ENCODE measurements at places on chromosomes 7 and 10. TPM values are rescaled to one million over a fixed set of nuclear protein-coding genes. Genes with fewer than 3 reads are reported as not detected.
A peak's percentile ranks its signal among the peaks of the same experiment; 100 is the strongest.

GRCh38 chr10:72259491-72260238 lies 14.1 kb upstream of the DDIT4 start:
- peak; percentile 59 for DNase-seq
- peak overlapping the region; percentile 96 for H3K27ac ChIP-seq
- no peak overlapping the region for H3K4me3 ChIP-seq
- H3K36me3 ChIP-seq = no peaks in the 10 kb centered on the region

- no peak overlapping the region for H3K4me3 ChIP-seq
- H3K4me1 ChIP-seq = peaks cover 33% of the 10 kb centered on the region
- H3K27ac ChIP-seq = peak overlapping the region; percentile 70
- H3K27me3 ChIP-seq = no peaks in the 10 kb centered on the region
These were observed 68.8 kb downstream of the NRP1 start for GRCh38 chr10:33265621-33266020.

DNA sequence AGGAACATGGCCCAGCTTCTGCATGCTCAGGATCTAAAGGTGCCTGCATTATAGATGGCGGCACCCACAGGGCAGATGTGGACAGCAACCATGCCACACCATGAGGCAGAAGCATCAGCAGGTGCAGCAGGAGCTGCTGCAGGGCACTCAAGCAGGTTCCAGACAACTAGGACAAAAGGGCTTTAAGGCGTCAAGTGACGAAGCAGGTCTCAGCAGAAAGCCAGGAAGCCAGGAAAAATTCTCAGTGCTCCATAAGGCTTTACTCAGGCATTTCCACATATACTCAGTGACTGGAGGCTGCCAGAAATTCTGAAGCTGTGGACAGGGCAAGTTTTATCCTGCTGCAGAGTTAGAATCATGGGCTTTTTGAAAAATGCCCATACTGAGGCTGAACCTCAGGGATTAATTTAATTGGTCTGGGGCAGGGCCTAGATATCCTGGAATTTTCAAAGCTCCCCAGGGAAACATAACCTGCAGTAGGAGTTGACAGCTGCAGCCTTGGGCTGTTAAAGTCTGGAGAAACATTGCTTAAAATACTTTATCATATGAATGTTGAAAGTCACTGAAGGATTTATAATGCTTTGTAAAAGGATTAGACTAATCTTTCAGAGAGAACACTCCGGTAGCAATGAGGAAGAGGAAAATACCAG lies 68.1 kb upstream of the RNF148 start:
- no peaks in the 10 kb centered on the region for H3K27me3 ChIP-seq
- H3K4me3 ChIP-seq = no peak overlapping the region
- no peaks in the 10 kb centered on the region for H3K4me1 ChIP-seq
- DNase-seq = no peak
- no peaks in the 10 kb centered on the region for H3K36me3 ChIP-seq

GRCh38 chr10:97768322-97769315 lies 3.2 kb downstream of the SFRP5 start:
- peaks cover 2% of the 10 kb centered on the region for H3K27me3 ChIP-seq
- H3K36me3 ChIP-seq = no peaks in the 10 kb centered on the region
- peaks cover 30% of the 10 kb centered on the region for H3K4me1 ChIP-seq
- H3K27ac ChIP-seq = no peak overlapping the region
- no peak overlapping the region for H3K4me3 ChIP-seq

GRCh38 chr10:44116474-44116873 lies 268.4 kb downstream of the CXCL12 start:
- H3K4me1 ChIP-seq = no peaks in the 10 kb centered on the region
- H3K4me3 ChIP-seq = no peak overlapping the region
- DNase-seq = no peak
- no peaks in the 10 kb centered on the region for H3K27me3 ChIP-seq
- H3K36me3 ChIP-seq = no peaks in the 10 kb centered on the region

DNA sequence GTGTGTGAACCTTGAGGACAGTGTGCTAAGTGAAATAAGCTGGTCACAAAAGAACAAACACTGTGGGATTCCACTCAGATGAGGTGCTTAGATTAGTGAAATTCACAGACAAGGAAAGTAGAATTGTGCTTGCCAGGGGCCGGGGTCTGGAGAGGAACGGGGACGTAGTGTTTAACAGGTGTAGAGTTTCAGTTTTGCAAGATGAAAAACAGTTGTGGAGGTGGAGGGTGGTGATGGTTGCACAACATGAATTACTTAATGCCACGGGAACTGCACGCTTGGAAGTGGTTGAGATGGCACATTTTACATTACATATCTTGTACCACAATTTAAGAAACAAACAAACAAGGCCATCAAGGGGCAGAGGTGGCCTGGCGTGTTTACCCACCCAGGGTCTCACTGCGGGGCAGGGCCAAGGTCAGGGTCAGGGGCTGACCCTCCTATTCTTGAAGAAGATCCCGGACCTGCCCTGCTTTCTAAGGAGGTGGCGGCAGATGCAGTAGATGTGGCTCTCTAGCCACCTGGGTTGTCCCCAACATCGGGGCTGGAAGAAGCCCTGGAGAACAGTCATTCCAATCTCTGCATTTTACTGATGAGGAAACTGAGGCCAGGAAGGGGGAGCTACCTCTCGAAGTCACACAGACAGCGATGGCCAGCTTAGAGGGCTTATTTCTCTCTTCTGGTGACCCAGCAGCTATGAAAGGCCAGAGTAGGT lies 91.5 kb upstream of the LRRC4 start:
- H3K27ac ChIP-seq = no peak overlapping the region
- no peaks in the 10 kb centered on the region for H3K4me1 ChIP-seq
- DNase-seq = no peak
- H3K4me3 ChIP-seq = no peak overlapping the region
- no peaks in the 10 kb centered on the region for H3K36me3 ChIP-seq

- no peaks in the 10 kb centered on the region for H3K4me1 ChIP-seq
- no peak overlapping the region for H3K4me3 ChIP-seq
- no peaks in the 10 kb centered on the region for H3K27me3 ChIP-seq
- DNase-seq = no peak
- H3K27ac ChIP-seq = no peak overlapping the region
These were observed 46.0 kb downstream of the INSIG1 start for GRCh38 chr7:155343661-155344121.

The NPC1L1 gene
- 5.9 TPM for total RNA-seq

Measured in Caco-2 (cell line).